GM03348 (cell line): ENCODE measurements at places on chromosomes 11 and 22.

- no peak for DNase-seq
Measured at GRCh38 chr11:80970037-80970436, 1529.2 kb upstream of the TENM4 start.

DNA sequence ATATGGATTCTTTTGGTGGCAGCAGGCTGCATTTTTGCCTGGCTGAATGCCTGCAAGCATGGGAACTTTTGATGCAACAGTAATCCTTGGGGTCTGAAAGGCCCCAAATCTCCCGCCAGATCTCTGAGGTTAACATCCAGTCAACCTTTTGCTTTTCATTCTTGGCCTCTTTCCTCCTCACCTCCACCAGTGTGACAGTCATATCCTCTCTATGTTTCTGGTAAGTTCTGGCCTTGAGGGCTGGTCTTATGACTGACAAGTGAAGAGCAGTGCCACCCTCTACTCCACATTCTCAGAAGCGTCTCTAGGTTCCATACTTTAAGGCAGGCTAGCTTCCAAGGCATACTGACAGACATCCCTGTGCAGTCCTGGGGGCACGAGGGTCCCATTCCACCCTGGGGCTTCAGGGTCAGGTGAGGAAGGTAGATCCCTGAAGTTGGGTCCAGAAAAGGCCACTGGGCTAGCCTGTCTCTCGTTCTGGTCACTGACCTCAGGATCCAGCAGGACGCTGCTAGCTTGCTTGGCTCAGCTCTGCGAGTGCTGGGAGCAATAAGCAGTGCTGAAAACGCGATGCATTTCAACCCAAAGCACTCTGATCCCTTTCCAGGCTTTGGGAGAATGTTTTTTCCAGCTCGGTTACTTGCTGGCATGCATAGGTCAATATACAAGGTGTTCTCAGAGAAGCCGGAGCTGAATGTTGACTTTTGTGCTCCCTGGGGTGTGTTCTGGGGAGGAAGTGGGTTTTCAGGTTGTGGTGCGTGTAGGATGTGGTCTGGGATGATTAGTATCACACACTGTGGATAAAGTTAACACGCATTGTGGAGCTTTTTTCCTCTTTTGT lies 75.2 kb downstream of the PTPRJ start:
- DNase-seq, result no peak

DNA sequence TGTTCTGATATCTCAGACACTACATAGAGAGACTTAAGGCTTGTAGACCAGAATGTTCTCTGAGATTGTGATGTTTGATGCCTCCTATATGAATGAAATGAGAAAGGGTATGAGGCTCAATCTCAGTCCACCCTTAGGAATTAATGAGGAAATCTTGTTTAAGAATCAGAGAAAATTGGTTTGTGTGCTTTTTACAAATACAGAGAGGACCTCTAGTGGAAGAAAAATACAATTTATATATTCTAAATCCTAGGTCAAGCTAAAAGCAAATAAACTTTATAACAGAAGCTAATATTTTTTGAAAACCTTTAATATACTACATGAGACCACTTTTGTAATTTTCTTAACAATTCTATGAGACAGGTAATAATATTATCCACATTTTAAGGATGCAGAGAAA lies 5.0 kb upstream of the OR52H1 start:
- DNase-seq, result no peak

DNA sequence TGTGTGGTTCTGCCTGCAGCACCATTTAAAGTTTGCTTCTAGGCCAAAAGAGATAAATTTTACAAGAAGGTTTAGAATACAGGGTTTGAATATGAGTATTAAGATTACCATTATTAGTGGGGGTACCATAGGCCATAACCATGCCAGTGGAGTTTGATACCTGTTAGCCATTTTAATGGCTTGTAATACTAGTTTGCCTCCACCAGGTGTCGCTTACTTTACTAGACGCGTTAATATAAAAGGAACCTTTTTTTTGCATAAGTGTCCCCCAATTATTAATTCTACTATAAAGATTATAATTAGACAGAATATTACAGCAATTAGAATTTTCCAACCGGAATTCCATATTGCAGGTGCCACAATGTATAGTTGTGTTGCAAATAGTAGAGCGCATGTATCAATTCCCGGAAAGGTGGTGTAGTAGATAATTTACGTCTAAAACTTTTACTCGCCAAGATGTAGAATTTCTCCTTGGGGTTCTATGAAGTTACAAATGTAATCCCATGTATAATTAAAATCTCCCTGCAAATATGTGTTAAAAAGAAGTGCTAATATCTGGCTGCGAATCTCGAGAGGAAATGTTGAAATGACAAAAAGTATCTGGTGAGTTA lies 16.1 kb downstream of the MS4A6E start:
- DNase-seq, result no peak

DNA sequence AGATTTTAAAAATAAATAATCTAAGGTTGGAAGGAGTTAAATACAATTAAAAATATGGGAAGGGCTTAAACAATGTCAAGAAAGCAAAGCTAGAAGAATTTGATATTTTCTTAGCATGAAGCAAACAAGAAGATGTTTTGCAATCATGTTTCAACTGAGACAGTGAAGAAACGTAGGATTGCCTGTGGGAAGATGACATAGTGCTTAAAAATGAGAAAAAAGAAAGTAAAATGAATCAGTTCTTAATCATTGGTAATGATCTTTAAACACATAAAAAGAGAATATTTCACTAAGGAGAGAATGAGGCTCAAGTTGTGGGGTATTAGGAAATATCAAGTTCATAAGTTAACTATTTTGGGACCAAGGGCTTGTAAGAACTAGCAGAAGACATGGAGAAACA lies 855.0 kb downstream of the METTL15 start:
- DNase-seq, result peak; percentile 67

- peak; percentile 84 for DNase-seq
Measured at GRCh38 chr11:108593214-108593922, at the start of gene EXPH5. Gene EXPH5 (minus strand): TSS chr11:108593768. CDS start chr11:108593536, 232 bp downstream.

GRCh38 chr22:23073526-23074229 lies 3.4 kb downstream of the GNAZ start:
- DNase-seq, result no peak

- peak; percentile 81 for DNase-seq
Measured at GRCh38 chr11:47408598-47409439, 429 bp downstream of the SLC39A13 start.

DNA sequence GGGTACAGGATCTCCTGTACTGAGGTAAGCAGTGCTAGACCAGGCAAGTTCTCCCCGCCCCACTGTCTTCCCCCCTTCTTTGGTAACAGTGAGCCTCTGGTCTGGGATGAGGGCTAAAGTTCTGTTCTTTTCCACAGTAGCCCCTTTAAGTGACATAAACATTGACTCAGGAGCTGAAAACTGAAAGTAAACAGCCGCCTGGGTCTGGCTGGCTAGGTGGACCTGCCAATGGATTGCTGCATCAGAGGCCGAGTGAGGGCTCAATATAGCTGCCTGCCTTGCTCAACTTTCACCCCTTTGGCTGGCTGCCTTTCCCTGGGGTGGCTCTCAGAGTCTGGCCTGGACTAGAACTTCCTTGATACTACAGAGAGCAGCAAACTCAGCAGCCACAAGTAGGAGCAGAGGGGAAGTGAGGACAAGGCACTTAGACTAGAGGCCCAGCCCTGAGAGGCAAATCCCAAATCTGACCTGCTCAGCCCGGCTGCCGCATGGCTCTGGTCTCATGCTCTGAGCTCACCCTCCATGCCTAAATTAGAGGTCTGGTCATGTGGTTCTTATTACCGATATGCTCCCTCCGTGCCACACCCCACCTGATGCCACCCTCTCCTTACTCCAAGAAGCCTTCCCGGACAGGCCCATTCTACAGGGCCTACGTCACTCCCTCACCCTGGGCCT lies 9.6 kb upstream of the UCP3 start:
- peak; percentile 86 for DNase-seq

DNA sequence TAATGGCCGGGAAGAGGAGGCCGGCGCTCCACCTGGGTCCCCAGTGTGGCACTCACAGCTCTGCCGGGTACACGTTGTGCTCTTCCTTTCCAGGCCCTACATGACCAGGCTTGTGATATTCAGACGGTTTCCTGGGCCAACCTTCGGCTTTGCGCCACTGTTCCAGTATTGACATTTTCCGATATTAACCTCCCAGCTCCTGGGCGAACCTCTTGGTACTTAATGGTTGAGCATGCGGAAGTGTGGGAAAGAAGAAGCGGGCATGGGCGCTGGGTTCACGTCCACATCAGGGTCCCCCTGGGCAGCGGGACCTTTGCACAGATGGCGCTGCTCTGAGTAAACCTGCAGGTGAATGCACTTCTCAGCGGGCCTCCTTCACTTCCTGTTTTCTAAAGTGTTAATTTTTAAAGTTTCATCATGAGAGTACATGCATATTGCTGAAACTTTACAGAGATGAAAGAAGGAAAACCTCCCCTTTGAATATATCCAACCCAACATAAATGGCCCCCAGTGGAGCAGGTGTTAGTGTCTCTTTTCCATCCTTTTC lies 286.7 kb downstream of the TBC1D22A start:
- DNase-seq, result no peak

DNA sequence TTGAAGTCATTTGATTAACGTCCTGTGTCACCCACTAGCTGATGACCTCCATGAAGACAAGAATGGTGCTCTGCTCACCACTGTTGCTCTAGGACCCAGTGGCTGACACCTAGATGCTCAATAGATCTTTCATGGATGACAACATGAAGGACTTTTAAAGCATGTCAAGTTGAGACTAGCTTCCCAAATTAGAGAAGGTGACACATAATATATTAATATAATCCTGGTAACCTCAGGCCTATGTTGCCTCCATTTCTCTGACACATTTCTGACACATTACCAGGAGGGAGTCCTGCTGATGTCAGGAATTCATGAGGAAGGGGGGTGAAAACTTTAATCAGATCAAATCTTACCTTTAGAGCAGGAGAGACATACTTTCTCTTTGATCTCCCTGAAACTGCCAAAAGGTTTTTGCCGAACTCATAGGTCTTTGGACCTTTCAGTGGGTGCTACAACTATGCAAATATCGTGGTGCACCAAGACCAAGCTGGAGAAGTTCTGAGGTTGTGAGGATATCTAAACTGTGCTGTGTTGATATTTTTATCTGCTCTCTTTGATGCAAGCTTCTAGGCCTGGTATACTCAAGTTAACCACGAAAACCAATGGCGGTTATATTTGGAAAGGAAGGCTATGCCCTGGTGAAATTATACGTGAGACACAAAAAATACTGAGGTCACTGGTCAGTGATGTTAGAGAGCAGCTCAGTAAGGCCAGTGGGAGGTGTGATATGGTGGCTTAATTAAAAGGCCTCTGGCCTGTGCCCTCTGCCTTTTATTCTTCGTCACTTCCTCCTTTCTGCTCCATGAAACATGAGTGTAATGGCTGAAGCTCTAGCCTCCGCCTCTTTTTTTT lies 13.2 kb upstream of the AMPD3 start:
- DNase-seq, result no peak

DNA sequence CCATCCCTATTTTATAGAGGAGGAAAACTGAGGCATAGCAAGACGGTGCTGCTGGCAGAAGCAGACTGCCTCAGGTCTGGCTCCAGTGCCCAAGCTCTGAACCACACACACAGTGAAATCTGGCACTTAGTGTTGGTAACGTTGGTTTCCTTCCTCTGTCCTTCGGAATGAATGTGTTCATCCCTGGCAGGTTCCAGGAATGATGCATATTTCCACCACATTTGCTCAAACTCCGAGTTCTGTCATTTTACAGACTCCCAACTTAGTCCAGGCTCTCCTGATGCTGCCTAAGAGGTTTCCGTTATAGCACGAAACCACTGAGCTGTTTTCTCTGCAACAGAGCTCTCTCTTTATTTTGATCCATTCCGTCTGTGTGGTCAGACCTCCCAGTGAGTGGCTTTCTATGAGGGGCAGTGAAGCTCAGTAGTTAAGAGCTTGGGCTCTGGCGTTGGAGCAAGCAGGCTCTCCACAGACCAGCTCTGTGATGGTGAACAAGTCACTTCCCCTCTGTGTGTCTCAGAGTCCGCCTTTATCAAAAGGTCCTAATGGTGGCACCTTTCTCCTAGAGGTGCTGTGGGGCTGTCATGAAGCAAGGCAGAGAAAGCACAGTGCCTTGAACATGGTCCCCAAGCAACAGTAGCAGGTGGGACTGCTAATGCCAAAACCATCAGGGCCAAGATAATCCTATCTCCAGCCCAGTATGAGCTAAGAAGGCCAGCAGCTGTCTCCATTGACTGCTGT lies 200.3 kb downstream of the MYO18B start:
- DNase-seq, result no peak

DNA sequence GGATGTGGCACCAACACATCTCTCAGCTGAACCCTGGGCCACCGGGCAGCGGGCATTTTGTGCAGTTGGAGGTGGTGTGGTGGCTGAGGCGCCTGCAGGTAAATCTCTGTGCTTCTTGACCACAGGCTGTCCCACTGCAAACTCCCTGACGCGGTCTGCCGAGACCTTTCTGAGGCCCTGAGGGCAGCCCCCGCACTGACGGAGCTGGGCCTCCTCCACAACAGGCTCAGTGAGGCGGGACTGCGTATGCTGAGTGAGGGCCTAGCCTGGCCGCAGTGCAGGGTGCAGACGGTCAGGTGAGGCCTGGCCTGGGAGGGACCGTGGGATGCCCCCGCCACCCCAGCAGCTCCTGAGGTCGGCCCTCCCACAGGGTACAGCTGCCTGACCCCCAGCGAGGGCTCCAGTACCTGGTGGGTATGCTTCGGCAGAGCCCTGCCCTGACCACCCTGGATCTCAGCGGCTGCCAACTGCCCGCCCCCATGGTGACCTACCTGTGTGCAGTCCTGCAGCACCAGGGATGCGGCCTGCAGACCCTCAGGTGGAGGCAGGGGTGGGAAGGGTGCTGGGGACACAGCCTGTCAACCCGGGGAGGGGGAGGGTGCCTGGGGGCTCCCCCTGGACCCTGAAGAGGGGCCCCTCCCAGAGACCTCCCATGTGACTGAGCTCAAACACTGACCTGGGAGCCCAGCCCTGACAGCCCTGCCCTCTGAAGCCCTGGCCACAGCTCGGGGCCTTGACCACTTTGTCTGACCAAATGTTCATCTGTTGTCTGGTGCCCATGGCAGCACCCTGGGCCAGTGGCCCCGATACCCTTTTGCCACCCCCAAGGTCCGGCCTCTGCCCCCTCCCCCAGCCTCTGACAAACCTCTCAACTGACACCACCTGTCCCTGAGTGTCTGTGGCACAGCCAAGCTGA lies 4.6 kb upstream of the PGGHG start:
- no peak for DNase-seq

GRCh38 chr11:33110083-33110482 lies 51.2 kb downstream of the CSTF3 start:
- DNase-seq, result no peak

DNA sequence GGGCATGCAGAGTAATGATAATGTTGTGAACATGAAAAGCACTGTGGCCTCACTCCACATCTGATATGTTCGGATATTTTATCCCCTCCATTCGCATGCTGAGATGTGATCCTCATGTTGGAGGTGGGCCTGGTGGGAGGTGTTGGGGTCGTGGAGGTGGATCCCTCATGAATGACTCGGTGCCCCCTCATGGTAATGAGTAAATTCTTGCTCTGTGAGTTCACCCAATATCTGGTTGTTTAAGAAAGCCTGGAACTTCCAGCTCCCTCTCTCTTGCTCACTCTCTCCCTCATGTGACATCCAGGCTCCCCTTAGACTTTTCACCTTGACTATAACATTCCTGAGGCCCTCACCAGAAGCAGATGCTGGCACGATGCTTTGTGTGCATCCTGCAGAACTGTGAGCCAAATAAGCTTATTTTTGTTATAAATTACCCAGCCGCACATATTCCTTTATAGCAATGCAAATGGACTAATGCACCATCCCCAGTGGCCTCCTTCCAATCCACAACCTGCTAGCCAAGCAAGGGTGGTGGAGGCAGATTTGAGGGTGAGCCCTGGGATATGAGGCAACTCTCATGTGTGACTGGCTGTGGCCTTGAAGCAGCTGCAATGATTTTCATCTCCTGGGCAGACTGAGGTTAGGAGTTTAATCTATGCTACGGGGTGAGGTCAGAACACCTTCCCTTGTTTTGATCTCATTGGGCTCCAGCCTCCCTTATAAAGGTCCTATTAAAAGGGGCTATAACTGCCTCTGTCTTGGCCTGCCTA lies 276.5 kb downstream of the ETS1 start:
- DNase-seq, result no peak
